A549 treated with CORT108297 at 1 μM for 4 hours (cell line): ENCODE measurements at places on chromosomes 4 and X. TPM values are rescaled to one million over a fixed set of nuclear protein-coding genes. Genes with fewer than 3 reads are reported as not detected.

EGFL6 gene
- total RNA-seq = not detected in 5 replicates

SUPT20HL1 gene
- total RNA-seq = not detected in 5 replicates

TLR1 gene
- 0.35 to 0.74 TPM (median 0.41 TPM) in 5 replicates for total RNA-seq

PPP3CA gene
- 19.8 to 26.5 TPM (median 24.7 TPM) in 5 replicates for total RNA-seq

NOX1 gene
- 0.09 to 0.15 TPM in 2 of 5 replicates, not detected in the others for total RNA-seq

ARHGEF9 gene
- 3.5 to 5.9 TPM (median 5.1 TPM) in 5 replicates for total RNA-seq

IDUA gene
- 5.9 to 14.8 TPM (median 14.4 TPM) in 5 replicates for total RNA-seq

FAM47E gene
- 0.12 to 0.22 TPM (median 0.18 TPM) in 5 replicates for total RNA-seq

NAP1L5 gene
- total RNA-seq = 1.8 to 2.3 TPM (median 2.0 TPM) in 5 replicates

ARX gene
- 0.25 to 0.58 TPM (median 0.41 TPM) in 5 replicates for total RNA-seq

TCP11X2 gene
- not detected in 5 replicates for total RNA-seq

AMTN gene
- 0.20 TPM in 1 of 5 replicates, not detected in the others for total RNA-seq

FAM236B gene
- total RNA-seq = not detected in 5 replicates

SLC6A8 gene
- 10.0 to 13.6 TPM (median 11.9 TPM) in 5 replicates for total RNA-seq

CXXC4 gene
- total RNA-seq = 0.02 to 0.05 TPM in 2 of 5 replicates, not detected in the others

TAF7L gene
- total RNA-seq = 0.07 to 0.16 TPM (median 0.10 TPM) in 5 replicates

IBSP gene
- not detected in 5 replicates for total RNA-seq

TRMT2B gene
- total RNA-seq = 12.6 to 15.6 TPM (median 13.4 TPM) in 5 replicates

AWAT2 gene
- not detected in 5 replicates for total RNA-seq

CTSO gene
- 0.74 to 1.2 TPM (median 0.96 TPM) in 5 replicates for total RNA-seq

AKAP14 gene
- total RNA-seq = not detected in 5 replicates

SLC2A9 gene
- 0.18 to 0.74 TPM (median 0.27 TPM) in 5 replicates for total RNA-seq

GABRA4 gene
- not detected in 5 replicates for total RNA-seq

GPRIN3 gene
- total RNA-seq = 2.8 to 5.9 TPM (median 4.7 TPM) in 5 replicates

PAGE1 gene
- total RNA-seq = 0.25 to 0.31 TPM in 2 of 5 replicates, not detected in the others

SULT1B1 gene
- 0.01 to 0.05 TPM (median 0.03 TPM) in 4 of 5 replicates, not detected in the other for total RNA-seq

CABS1 gene
- total RNA-seq = not detected in 5 replicates

CFI gene
- total RNA-seq = 0.46 to 0.81 TPM (median 0.63 TPM) in 5 replicates

PAGE5 gene
- not detected in 5 replicates for total RNA-seq

DDIT4L gene
- 0.37 to 0.62 TPM (median 0.43 TPM) in 5 replicates for total RNA-seq
